ENCODE measurements at places on chromosomes 12 and 14.

DNA sequence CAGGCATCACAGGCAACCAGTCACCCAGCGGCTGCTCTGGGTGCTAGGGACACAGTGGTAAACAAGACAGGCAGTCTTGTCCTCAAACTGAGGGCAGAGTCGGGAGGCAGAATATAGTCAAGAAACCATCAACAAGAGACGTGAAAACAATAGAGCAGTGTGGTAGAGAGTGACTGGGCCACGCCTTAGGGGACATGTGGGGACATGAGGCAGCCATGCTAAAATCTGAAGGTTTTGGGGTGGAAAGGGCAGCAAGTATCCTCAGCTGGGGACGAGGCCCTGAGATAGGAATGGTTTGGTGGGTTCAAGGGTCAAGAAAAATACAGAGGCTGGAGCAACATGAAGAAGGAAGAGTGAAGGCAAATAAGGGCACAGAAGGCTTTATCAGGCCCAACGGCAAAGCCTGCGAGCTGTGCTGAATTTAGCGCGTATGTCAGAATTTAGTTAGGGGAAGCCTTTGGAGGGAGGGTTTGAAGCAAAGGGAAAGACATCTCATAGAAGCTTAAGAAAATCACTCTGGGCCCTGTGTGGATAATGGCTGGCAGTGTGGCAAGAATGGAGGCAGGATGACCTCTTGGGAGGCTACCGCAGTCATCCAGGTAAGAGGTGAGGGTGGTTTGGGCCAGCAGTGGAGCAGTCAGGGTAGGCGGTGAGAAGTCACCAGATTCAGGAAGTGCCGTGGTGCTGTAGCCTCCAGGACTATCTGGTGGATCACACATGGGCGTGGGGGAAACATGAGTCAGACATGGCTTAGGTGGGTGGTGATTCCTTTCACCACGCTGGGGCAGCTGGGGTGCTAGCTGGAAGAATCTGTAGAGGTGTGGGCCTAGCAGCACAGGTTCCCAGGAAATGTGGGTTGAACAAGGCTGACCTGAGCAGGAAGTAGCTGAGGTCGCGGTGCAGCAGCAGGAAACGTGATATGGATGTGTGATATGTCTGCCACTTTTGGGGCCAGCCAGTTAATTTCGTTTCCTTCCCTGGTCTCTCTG lies 3.0 kb downstream of the EVL start:
- DNase-seq = no peak

- no peak for DNase-seq
These were observed 2.4 kb upstream of the HOXC4 start for GRCh38 chr12:54051026-54051842.

GRCh38 chr12:41856228-41856627 lies 288.4 kb downstream of the GXYLT1 start:
- no peak for DNase-seq

DNA sequence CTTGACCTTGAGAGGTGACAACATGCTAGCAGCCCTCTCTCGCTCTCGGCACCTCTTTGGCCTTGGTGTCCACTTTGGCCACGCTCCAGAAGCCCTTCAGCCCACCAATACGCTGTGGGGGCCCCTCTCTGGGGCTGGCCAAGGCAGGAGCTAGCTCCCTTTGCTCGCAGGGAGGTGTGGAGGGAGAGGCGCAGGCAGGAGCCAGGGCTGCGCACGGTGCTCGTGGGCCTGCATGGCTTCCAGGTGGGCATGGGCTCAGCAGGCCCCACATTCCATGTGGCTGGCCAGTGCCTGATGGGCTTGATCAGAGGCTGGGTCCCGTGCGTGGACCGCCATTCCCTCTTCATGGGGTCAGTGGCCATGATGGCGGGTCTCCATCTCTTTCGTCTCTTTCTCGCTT lies 1237.0 kb upstream of the USP15 start:
- DNase-seq = no peak

DNA sequence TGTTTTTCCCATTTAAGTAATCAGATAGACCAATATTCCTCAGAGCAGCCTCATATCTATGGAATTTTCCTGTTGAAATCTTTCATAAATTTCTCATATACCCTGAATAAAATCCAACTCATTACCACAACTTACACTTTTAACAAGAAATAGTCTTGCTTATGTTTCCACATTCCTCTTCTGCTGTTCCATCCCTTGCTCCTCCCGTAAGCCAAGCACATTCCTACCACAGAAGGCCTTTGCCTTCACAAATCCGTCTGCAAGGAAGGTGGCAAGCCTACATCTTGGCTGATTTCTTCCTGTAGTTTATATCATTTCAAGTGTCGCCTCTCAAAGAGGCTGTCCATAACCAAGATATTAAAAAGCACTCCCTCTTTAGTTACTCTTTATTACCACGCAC lies 127.7 kb downstream of the C12orf50 start:
- DNase-seq = no peak

- DNase-seq = no peak
These were observed 34.0 kb downstream of the ALG10B start for GRCh38 chr12:38350342-38351174.

DNA sequence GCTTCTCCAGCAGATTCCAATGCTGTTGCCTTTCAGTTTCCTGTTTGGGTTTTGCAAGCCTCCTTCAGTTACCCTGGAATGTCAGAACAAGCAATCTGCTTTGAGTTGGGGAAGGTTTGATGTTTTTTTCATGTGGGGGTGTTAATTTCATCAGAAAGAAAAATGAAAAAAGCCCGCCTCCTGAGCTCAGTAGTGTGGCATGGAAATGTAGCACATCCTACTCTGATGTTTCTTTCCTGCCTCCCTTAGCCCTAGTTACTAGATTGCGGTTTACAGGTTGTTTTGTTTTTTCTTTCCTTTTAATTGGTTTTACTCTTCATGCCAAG lies 22.6 kb downstream of the IFNG-AS1 start:
- DNase-seq = no peak

GRCh38 chr12:13165617-13166041 lies 30.9 kb upstream of the EMP1 start:
- no peak for DNase-seq

GRCh38 chr12:120890963-120891362 lies 13.2 kb downstream of the SPPL3 start:
- no peak for DNase-seq

- no peak for DNase-seq
These were observed 413.1 kb downstream of the ZFP36L1 start for GRCh38 chr14:68379510-68380328.

DNA sequence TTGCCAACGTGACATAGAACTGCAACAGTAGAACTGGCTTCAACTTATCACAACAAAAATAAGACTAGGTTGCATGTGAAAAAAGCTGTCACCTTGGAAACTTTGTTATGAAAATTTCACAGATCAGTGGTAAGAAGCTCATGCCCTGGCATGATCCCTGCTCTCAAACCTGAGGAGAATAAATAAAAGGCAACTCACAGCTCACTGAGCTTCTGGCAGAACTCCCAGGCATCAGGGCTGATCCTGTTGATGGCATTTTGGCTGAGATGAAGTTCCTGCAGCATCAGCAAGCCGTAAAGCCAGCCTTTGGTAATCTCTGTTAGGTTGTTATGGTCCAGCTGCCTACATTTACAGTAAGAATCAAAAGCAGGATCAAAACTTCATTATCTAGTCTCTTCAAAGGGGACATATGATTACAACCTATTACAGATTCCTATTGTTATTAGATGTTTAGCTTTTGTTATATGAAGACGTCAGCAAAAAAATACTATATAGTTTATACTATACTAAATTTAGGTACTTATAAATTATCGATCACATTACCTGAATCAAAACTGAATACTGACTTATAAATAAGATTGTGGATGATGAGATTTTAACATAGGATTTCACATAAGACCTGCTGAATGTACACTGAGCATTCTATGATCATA lies 32.0 kb downstream of the LRIG3 start:
- DNase-seq = no peak

- DNase-seq = no peak
These were observed 58.8 kb downstream of the AEBP2 start for GRCh38 chr12:19498099-19498498.

GRCh38 chr14:58941629-58942028 lies 246.8 kb upstream of the DAAM1 start:
- no peak for DNase-seq

DNA sequence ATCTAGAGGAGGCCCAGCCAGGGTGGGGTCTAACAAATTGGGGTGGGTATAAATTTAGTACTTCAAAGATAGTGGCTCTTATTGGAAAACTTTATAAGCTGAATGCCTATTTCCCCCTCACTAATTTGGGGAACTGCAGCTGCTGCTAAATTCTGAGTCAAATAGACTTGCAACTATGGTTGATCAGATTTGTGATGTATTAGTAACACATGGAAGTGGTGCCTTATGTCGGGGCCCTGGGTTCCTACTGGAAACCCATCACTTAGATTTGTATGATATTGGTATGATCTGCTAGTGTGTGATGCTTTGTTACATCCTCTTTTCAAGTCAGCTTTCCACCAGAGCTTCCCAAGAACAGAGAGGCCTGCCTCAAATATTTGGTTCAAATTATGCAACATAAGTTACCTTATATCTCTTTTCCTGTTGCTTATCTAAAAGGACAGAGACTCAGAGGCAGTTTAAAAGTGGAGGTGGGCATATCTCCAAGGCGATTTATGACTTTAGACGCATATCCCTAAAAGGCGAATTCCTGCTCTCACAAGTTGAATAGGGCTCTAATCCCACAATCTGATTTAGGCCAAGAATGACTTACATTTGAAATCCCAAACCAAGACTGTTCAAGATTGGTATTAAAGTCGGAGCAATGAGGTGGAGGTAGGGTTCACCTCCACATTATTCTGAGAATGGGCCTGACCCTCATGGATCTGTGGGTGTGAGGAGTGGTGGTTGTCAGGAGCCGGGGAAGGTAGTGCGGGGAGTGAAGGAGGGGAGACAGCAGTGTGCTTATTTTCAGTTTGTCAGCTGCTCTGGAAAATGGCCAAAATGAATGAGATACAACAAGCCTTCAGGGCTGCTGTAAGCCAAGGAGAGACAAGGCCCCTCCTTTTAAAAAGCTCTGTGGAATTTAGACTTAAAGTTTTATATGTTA lies 425.8 kb downstream of the RAD51B start:
- DNase-seq = no peak

DNA sequence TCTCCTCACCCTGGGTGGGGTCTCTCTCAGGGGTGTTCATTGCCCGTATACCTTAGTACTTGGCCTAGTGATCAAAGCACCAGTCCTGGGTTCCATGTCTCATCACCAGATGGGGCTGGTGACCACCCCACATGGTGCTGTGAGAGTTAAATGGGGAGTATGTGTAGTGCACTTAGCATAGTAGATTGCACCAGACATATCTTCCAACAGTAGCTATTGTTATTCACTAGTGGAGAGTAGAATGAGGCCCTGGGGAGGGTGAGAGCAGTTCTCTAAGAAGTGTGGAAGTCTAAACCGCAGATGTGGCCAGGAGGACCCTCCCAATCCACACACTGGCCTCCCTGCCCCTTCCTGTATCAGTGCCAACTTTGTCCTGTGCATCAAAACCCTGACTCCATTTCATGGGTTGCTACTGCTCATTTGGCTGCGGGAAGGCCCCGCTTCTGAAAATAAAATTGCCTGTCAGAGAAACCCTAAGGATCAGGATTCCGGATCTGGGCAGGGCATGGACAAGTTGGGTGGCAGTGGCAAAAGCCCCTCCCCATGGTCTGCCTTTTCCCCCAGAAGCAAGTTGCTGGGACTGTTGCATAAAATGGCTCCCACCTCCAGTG lies 4.4 kb downstream of the CD9 start:
- DNase-seq = no peak

GRCh38 chr14:52661314-52661713 lies 34.0 kb downstream of the ERO1A start:
- no peak for DNase-seq

GRCh38 chr12:131443019-131444000 lies 267.6 kb upstream of the SFSWAP start:
- DNase-seq = no peak

- no peak for DNase-seq
These were observed 103.1 kb upstream of the PPM1H start for GRCh38 chr12:63037746-63038712.

DNA sequence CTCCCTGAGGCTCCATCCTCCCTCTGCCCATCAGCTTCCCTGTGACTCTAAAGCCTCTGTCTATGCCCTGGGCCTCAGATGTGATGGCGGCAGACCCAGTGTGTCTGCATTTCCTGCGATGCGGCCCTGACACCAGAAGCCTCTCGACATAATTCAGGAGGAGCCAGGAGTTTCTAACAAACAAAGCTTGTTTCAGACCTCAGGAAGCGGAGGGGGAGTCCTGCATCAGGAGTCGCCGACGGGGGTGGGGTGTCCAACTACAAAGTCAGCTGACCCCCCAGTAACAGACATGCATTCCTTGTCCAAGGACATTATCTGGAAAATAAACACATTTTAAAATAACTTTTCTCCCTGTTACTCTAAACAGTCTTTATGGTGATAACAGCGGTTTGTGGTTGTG lies 167.5 kb downstream of the DPF3 start:
- DNase-seq = no peak

DNA sequence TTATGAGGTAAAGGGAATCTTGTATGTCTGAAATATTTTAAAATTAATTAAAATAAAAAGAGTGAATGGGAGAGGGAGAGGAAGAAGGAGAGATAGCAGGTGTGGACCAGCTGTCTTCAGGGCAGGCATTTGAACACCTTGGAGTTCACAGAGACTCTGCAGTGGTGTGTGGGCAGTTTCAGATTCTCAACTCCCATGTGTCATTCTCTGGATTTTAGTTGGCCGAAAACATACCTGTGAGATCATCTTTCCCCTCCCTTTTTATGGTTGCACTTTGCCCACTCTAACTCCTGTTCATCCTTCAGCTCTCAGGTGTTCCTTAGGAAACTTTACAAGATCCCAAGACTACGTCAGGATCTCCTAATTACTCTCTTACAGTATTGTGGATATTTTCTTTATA lies 108.1 kb downstream of the ERC1 start:
- DNase-seq = no peak

DNA sequence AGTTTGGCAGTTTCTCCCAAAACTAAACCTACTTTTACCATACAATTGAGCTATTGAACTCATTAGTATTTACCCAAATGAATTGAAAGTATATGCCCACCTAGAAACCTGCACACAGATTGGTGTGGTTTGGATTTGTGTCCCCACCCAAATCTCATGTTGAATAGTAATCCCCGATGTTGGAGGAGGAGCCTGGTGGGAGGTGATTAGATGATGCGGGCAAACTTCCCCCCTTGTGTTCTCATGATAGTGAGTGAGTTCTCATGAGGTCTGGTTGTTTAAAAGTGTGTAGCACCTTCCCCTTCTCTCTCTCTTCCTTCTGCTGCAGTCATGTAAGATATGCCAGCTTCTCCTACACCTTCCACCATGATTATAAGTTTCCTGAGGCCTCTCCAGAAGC lies 4.0 kb upstream of the KRT6C start:
- DNase-seq = no peak

DNA sequence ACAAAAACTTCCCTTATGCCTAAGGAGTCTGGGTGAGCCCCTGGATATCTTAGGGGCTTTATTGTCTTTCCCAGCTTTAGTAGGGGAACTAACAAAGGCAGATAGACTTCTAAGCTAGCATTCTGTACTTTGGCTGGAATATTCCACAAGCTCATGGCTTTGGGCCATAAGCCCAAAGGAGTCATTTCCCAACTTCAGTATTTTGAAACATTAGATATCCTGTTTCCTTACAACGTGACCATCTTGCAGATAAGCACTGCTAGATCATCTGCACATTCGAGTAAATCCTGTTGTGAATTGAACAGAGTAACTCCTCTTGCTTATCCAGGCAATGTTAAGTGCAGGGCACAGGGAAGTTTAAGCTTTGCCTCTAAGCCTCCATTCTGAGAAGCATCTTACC lies 70.6 kb upstream of the ACTN1 start:
- DNase-seq = no peak

GRCh38 chr12:106234449-106234848 lies 13.4 kb downstream of the CKAP4 start:
- DNase-seq = no peak

GRCh38 chr12:49582850-49583249 lies 14.9 kb upstream of the MCRS1 start:
- DNase-seq = no peak

GRCh38 chr14:81187832-81188522 lies 32.8 kb downstream of the GTF2A1 start:
- DNase-seq = no peak

Data from cortex of kidney (tissue), 1 donor.